Calu3 (cell line): ENCODE measurements at places on chromosomes 5 and 9. TPM values are rescaled to one million over a fixed set of nuclear protein-coding genes. Genes with fewer than 3 reads are reported as not detected.
A peak's percentile ranks its signal among the peaks of the same experiment; 100 is the strongest.

The CCNI2 gene
- 3.3 and 3.4 TPM in 2 replicates for total RNA-seq

The S100Z gene
- not detected in 2 replicates for total RNA-seq

The PRDM9 gene
- total RNA-seq, result not detected in 2 replicates

The CCDC187 gene
- total RNA-seq, result 0.44 and 0.73 TPM in 2 replicates

The GLRA1 gene
- total RNA-seq, result not detected in 2 replicates

GRCh38 chr5:119828541-119828940 lies 199.2 kb downstream of the FAM170A start:
- no peaks in the 10 kb centered on the region for H3K27me3 ChIP-seq
- H3K36me3 ChIP-seq, result no peaks in the 10 kb centered on the region
- H3K4me1 ChIP-seq, result no peaks in the 10 kb centered on the region
- H3K27ac ChIP-seq, result no peak overlapping the region

- DNase-seq, result no peak
- H3K4me3 ChIP-seq, result no peak overlapping the region
- H3K27me3 ChIP-seq, result peaks cover 5% of the 10 kb centered on the region
- H3K27ac ChIP-seq, result no peak overlapping the region
Observed at GRCh38 chr9:92820964-92821363, 56.3 kb upstream of the BICD2 start.

DNA sequence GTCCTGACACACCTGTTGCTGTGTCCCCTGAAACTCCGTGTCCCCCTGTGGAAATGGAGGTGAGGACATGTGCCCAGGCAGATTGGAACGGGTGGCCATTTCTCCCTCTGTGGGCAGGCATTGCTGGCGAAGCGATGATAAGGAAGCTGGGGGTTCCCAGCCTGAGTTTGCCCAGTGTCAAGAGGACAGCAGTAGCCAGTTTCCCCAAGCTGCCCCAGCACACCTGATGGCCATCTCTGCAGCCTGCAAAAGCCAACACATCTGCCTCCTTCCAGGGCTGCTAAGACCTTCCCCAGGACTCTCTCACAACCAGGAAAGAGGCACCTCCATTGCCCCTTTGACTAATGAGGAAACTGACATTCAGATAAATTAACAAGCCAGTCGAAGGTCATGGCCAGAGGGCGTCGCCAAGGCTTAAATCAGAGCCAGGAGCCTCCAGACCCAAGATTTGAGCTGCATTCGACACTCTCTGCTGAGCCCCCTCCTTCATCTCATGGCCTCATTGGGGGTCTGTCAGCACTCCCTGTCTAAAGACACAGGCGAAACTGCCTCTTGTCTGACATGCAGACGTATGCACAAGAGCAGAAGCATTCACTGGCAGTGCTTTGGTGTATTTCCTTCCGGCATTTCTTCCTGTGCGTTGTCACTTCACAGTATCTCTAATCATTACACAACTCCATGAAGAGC lies 10.4 kb upstream of the WNK2 start:
- no peaks in the 10 kb centered on the region for H3K27me3 ChIP-seq
- H3K4me1 ChIP-seq, result no peaks in the 10 kb centered on the region
- no peak overlapping the region for H3K4me3 ChIP-seq
- no peak overlapping the region for H3K27ac ChIP-seq
- no peak for DNase-seq

DNA sequence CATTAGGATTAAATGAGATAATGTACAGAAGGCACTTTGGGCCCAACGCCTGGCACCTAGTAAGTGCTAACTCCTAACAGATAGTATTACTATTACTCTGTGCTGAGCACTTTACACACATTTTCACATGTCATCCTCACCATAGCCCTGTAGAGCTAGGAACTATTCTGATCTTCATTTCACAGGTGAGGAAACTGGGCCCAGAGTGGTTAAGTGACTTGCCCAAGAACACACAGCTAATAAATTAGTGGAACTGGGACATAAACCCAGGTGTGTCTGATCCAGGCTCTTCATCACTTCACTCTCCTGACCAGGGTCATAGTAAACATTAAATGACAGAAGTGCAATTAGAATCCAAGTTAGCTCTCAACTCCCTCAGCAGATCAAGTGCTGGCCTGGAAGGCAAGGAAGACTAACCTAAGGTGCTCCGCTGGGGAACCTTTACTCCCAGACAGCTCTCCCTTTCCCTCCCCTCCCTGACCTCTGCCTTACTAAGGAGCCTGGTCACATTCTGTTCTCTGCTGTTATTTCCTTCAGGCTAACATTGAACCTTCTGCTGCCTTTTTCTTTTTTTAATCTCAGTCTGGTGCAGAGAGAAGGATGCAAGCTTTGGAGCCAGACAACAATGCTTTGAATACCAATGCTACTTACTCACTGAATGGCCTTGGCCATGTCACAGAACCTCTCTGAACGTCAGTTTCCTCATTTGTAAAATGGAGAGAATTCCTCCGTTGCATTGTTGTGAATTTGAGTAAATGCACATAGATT lies 4.1 kb upstream of the ADRA1B start:
- H3K4me3 ChIP-seq, result peak overlapping the region; percentile 21
- H3K36me3 ChIP-seq, result peaks cover 20% of the 10 kb centered on the region
- peak overlapping the region; percentile 91 for H3K27ac ChIP-seq
- peak; percentile 49 for DNase-seq
- peaks cover 89% of the 10 kb centered on the region for H3K4me1 ChIP-seq

DNA sequence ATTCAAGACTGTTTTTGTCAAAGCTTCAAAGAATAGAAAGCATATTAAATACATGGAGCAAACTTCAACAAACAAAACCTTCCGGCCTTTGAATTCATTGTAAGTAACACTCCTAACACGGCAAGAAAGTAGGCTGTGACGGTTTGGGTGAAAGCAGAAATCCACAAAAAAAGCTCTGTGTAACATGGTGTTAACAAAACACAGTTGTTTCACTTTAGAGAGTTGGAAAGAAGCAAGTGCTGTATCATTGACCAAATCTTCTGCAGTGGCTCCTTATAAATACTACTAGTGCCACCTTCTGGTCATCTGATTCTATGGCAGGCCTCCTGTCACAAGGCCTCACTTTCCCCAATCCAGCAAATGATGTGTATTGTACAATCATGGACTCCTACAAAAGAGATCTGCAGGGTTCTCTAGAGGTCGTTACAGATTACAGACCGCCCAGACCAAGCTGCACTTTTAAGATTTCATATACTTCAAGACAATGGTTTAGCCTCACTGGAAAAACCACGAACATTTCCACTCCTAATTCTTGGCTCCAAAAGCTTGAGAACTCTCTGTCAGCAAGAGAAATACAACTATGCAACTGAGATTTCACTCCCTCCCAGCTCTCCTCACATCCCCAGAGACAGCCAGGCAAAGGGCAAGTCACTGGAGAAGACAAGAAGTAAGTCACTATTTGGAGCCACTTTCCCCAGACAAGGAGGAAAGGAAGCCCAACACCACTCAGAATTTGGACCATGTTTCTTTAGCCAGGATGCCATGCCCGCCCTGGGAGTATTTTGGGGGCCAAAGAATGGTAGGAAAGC lies 196.2 kb downstream of the DTWD2 start:
- H3K27ac ChIP-seq, result no peak overlapping the region
- peak; percentile 41 for DNase-seq
- H3K4me3 ChIP-seq, result no peak overlapping the region
- H3K36me3 ChIP-seq, result no peaks in the 10 kb centered on the region
- no peaks in the 10 kb centered on the region for H3K4me1 ChIP-seq

- no peaks in the 10 kb centered on the region for H3K27me3 ChIP-seq
- H3K27ac ChIP-seq, result no peak overlapping the region
- peaks cover 11% of the 10 kb centered on the region for H3K4me1 ChIP-seq
- no peak overlapping the region for H3K4me3 ChIP-seq
- no peak for DNase-seq
Observed at GRCh38 chr9:114856215-114856941, 50.5 kb upstream of the TNFSF15 start.

DNA sequence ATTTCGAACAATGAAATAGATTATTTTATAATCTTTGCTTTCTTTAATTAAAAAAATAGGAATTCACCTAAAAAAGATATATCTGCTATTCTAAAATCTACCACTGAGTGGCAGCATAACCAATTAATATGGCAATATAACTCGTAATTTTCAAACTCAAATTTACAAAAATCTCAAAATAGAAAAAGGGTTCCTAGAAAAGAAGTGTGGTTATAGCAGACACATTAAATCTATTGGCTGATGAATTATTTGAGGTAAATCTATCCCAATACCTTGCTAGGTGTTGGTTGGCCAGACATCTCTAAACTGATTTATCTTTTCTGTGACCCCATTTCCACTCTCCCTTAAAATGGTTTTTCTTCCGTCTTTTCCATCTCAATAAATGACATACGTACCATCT lies 30.2 kb upstream of the NRG2 start:
- DNase-seq, result no peak
- H3K4me3 ChIP-seq, result no peak overlapping the region
- no peak overlapping the region for H3K27ac ChIP-seq

DNA sequence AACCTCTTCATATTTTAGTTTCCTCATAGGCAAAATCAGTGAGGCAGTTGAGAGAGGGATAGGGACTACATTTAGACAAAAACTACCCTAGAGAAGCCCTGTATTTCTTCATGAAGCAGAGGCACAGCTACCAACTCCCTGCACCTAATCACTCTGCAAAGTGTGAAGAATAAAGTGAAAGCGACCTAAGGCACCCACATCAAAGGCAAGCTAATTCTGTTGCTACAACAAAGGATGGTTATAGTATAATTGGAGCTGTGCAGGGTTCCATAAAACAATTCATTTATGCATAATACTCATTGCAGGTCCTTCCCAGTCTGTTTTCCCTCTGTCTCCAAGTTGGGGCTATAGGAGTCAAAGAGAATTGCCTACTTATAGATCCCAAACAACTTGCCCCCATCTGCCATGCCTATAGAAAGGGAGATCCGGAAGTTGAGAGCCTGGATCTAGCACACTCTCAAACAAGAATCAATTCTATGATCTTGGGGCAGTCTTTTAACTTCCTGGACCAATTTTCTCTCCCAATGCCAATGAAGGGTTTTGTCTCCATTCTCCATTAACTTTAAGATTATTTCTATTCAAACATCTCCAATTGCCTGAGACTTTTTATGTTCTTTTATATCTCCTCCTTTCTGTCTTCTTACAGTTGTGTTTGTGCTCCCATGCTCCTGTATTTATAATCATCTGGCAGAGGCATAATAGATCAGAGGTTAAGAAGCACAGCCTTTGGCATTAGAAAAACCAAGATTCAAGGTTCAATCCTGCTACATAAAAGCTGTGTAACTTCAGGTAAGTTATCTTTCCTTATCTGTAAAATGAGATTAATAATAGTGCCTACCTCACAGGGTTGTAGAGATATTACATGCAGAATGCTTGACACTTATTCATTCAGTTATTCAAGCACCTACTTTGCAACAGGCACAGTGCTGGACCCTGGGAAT lies 56.0 kb upstream of the PTGER4 start:
- no peak overlapping the region for H3K27ac ChIP-seq
- H3K4me3 ChIP-seq, result no peak overlapping the region
- no peaks in the 10 kb centered on the region for H3K27me3 ChIP-seq
- no peaks in the 10 kb centered on the region for H3K36me3 ChIP-seq
- no peaks in the 10 kb centered on the region for H3K4me1 ChIP-seq

- peaks cover 12% of the 10 kb centered on the region for H3K36me3 ChIP-seq
- no peak for DNase-seq
- H3K27me3 ChIP-seq, result no peaks in the 10 kb centered on the region
- H3K4me3 ChIP-seq, result no peak overlapping the region
Observed at GRCh38 chr9:14107495-14107894, 206.4 kb downstream of the NFIB start.

DNA sequence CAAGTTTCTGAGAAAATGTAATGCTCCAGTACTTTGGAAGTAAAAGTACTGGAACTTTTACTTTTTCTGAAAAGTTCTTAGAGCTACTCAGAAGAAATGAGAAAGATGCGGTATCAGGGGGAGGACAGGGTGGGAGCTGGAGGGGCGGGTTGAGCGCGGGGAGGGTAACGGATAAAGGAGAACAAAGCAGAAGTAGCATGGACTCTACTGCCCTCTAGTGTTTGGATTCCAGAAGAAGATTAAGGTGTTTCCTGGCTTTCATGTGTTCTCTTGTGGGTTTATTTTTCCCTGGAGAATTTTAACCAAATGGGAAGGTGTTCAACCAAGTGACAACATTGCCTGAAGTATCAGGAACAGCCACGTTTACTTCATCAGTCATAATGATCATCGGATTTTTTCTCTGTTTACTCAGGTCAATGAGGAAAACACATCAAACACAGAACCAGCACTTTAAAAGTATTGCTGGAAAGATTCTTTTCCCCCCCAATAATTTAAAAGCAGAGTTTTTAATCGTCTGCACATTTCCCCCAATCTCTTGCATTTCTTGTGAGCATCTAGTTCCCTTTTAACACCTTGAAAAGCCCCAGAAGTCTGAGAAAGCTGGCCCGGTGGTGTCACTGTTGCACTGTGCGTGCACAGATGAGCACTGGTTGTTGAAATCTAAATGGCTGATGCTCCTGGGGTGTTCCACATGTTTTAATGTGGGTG lies 190.6 kb downstream of the MPDZ start:
- peak; percentile 16 for DNase-seq
- H3K36me3 ChIP-seq, result no peaks in the 10 kb centered on the region
- H3K4me1 ChIP-seq, result peaks cover 6% of the 10 kb centered on the region
- peaks cover 15% of the 10 kb centered on the region for H3K27me3 ChIP-seq
- no peak overlapping the region for H3K27ac ChIP-seq
- H3K4me3 ChIP-seq, result no peak overlapping the region

DNA sequence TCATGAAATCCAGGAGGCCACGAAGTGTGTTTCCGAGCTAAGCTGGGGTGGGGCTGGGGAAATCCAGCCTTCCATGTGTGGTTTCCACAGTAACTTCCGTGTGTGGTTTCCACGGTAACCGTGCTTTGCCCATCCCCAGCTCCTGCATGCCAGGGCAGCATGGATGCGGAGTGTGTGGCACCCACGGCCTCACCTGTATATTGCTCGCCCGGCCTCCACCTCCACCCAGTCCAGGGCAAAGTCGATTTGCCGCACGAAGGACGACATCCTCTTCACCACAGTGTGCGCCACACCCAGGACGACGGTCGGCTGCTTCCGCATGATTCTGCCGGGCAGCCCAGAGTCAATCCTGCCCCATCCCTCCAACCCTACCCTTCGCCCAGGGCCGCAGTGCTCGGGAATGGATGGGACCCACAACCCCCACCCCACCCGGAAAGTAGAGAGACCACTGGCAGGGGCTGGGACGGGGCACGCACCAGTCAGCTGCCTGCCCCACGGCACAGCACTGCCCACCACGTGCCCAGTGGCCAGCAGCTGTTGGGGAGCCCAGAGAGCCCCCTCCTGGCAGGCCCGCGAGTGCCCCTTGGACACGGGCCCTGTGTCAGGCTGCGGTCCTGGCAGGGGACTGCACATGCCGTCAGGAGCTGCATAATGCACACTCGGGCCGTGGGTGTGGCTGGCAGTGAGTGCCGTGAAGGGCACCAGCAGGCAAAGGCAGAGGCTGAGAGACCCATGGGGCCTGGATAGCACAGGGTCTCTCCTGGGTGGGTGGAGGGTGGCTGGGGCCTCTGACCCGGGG lies 39.0 kb upstream of the NSMF start:
- H3K27me3 ChIP-seq, result peaks cover 50% of the 10 kb centered on the region
- H3K36me3 ChIP-seq, result peaks cover 20% of the 10 kb centered on the region
- no peak overlapping the region for H3K4me3 ChIP-seq
- no peaks in the 10 kb centered on the region for H3K4me1 ChIP-seq
- DNase-seq, result no peak
- no peak overlapping the region for H3K27ac ChIP-seq

GRCh38 chr9:95087659-95088242 lies 229.8 kb downstream of the FANCC start:
- H3K27me3 ChIP-seq, result no peaks in the 10 kb centered on the region
- H3K36me3 ChIP-seq, result peaks cover 92% of the 10 kb centered on the region
- DNase-seq, result peak; percentile 50

GRCh38 chr9:84278130-84278529 lies 62.4 kb downstream of the SLC28A3 start:
- H3K27ac ChIP-seq, result no peak overlapping the region
- H3K36me3 ChIP-seq, result no peaks in the 10 kb centered on the region
- no peak overlapping the region for H3K4me3 ChIP-seq
- no peaks in the 10 kb centered on the region for H3K4me1 ChIP-seq
- H3K27me3 ChIP-seq, result no peaks in the 10 kb centered on the region
- no peak for DNase-seq
